ENCODE measurements at places on chromosomes 6 and 20.

DNA sequence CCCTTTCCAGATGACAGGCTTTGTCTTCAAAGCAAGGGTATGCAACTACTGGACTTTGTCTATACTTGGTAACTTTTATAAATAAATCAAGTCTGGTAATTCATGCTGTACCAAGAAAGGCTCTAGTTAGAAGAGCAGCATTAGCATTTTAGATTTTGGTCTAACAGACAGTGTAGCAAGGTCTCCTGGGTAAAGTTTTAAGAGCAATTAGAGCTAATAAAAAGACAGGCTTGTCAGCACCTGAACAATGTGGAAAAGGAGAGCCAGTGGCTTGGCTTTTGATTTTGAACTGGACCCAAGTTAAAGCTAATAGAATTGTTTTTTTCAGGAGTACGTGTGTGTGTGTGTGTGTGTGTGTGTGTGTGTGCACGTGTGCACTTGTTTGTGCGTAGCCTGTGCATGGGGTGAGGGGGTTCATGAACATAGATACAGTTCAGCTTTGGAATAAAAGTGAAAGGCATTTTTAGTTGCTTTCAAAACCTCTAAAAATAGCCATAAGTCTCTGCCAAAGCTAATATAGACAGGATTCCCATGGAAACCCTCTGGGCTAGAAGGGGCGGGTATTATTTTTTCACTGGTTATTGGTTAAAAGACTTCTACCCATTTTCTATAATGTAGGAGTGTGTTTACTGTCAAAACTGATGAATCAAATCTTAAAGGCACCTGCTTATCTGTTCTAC, 138.4 kb downstream of the KCNQ5 start:
- DNase-seq: no peak

- no peak for DNase-seq
Observed at GRCh38 chr6:19865178-19865577, 28.0 kb downstream of the ID4 start.

GRCh38 chr20:50277064-50277415, 86.4 kb downstream of the CEBPB start:
- DNase-seq: no peak

DNA sequence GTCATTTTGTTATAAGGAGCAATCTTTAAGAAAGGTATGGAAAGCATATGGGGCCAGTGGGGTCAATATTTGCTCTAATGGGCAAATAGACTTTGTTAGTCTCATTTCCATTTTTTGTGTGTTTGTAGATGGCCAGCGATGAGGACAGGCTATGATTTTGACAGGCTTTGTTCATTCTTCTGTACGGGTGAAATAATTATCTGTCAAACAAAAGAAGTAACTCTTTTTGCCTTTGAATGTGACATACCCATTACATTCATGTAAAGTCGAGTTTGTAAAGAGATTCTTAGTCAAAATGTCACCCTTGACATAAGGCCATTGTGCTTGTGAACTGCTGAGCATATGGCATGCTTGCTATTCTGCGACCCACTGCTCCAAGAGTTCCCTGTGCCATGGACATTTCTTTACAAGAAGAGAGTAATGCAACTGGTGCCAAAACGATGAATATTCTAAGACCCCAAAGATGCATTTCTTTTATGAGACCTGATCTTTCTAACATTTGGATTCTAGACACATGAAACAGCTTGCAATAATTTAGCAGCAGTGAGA, 38.2 kb upstream of the JAG1 start:
- no peak for DNase-seq

DNA sequence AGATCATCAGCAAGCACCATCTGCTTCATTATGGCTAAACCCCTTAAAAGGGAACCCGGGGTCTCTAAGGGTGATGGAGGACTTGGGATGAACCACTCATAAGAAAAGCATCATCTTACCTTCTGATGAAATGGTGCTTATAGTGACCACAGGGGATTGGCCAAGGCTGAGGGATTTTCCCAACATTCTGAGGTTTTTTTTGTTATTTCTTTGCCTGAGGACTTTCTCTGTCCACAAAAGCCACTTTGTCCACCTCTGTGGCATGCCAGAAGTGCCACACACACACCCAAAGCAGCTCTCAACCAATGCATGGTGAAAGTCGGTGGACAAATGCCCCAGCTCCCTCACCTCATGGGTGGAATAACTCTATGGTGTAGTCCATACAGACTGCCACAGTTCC, 79.3 kb upstream of the TOP1 start:
- DNase-seq: no peak

DNA sequence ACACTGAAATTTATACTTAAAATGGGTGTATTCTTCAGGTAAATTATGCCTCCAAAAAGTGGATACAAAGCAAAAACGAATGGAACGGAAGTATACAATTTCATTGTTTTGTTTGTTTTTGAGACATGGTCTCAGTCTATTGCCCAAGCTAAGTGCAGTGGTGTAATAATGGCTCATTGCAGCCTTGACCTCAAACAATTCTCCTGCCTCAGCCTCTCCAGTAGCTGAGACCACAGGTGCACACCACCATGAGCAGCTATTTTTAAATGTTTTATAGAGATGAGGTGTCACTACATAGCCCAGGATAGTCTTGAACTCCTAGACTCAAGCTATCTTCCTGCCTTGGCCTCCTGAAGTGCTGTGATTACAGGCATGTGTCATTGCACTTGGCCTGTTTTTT, 122.2 kb downstream of the MAN1A1 start:
- no peak for DNase-seq

- no peak for DNase-seq
Observed at GRCh38 chr6:156262014-156262413, 515.2 kb upstream of the ARID1B start.

- DNase-seq: no peak
Observed at GRCh38 chr6:95248499-95248898, 328.8 kb upstream of the MANEA start.

DNA sequence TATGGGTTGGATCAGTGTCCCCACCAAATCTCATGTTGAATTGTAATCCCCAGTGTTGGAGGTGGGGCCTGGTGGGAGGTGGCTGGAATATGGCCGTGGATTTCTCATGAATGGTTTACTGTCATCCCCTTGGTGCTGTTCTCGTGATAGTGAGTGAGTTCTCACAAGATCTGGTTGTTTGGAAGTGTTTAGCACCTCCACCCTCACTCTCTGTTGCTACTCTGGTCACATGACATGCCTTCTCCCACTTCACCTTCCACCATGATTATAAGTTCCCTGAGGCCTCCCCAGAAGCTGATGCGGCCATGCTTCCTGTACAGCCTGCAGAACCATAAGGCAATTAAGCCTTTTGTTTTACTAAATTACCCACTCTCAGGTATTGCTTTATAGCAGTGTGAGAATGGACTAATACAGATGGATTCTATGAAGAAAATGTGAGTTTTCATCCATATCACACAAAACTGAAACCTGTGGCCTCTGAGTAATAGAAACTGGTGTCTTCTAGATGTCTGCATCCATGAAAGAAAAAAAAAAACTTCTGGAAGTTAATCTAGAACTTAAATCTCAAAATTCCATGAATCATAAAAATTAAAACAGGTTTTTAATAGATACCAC, 39.3 kb downstream of the MBOAT1 start:
- DNase-seq: no peak

GRCh38 chr6:26336355-26337198, 28.4 kb upstream of the BTN3A2 start:
- DNase-seq: peak; percentile 48

DNA sequence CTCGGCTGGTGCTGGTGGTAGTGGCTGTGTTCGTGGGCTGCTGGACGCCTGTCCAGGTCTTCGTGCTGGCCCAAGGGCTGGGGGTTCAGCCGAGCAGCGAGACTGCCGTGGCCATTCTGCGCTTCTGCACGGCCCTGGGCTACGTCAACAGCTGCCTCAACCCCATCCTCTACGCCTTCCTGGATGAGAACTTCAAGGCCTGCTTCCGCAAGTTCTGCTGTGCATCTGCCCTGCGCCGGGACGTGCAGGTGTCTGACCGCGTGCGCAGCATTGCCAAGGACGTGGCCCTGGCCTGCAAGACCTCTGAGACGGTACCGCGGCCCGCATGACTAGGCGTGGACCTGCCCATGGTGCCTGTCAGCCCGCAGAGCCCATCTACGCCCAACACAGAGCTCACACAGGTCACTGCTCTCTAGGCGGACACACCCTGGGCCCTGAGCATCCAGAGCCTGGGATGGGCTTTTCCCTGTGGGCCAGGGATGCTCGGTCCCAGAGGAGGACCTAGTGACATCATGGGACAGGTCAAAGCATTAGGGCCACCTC, 8.8 kb downstream of the NPBWR2 start:
- DNase-seq: no peak

DNA sequence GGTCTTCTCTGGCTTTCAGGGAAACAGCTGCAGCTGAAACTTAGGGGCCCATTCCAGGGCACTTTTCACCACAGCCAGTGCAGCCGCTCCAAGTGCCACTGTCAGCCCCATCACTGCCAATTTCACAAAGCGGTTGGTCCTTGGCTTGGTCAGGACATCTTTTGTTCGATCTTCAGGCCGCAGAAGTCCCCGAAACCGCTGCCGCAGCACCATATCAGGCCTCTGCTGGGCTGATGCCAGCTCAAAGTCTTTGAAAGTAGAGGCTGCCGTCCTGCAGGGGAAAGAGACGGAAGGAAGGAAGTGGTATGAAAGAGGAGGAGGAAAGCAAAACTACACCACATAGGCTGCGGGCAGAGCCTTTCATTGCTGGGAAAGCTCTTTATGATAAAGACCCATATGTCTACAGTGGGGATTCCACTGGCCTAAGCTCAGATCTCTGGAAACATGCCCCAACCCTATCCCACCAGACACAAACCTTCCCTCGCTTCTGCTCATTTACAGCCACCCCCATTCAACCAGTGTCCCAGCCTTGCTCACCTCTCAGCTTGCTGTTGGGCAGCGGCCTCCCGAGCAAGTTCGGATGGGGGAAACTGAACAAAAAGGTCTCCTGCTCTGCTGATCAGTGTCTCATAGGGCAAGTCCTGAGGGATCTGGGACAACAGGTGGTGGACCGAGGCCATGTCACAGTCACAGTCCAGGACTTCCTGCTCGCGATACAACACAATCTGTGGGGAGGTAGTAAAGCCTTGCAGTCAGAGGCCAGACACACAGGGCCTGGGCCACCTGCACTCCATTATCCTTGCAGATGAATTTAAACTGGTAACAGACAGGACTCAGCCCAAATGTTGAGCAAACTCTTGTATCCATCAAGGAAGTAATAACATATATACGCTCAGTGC, 23.5 kb downstream of the TBC1D20 start:
- peak; percentile 91 for DNase-seq

GRCh38 chr6:139981066-139981624, 606.7 kb upstream of the CITED2 start:
- DNase-seq: no peak

GRCh38 chr20:51807720-51808250, 5.5 kb upstream of the SALL4 start:
- no peak for DNase-seq

DNA sequence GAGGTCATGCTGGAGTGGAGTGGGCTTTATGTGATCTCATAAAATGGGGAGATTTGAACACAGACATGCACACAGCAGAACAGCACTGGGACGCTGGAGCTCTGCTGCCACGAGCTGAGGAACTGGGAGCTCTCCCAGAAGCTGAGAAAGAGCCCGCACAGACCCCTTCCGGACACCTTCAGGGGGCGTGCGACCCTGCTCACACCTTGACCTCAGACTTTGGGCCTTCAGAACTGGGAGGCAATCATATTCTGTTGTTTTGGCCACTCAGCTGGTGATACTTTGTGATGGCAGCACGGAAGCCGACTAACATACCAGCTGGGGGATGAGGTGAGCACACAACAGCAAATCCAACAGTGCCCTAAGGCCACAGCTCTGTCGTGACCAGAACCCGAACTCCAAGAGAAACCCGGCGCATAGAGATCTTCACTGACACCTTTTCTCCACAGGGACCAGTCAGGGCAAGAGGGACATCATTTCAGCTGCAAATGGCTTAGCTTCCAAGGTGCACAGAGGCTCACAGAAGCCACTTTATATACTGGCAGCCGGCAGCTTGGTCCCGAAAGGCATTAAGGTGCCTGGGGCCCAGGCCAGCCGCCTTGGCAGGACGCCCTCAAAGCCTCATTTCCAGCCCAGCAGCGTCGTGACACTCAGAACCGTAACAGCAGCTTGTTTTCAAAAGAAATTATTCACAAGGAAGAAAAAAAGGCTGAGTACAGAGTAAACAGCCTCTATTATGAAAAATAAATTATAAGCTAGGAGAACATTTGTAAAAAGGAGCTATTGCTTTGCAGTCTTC, 89.3 kb downstream of the RNASET2 start:
- DNase-seq: no peak

- DNase-seq: no peak
Observed at GRCh38 chr20:6908673-6909072, 141.2 kb downstream of the BMP2 start.

GRCh38 chr6:11202513-11203305, 29.8 kb downstream of the NEDD9 start:
- no peak for DNase-seq

DNA sequence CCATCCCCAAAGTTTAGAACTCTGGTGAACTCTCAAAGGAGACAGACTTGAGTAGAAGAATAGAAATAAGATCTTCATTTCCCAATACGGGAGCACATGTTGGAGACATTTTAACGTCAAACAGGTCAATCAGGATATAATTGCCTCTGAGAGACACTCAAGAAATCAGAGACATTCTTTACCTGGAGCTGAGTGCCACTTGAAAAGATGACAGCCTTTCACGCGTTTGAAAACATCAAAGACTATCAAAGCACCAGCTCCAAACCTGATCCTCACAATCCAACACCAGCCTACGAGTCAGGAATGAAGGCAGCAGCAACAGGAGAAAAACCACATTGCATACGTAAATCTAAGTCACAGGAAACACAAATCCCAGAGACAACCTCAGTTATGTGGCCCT, 571.5 kb upstream of the CDH4 start:
- no peak for DNase-seq
